Keratinocyte (primary cell): ENCODE measurements at places on chromosomes 5 and 9. TPM values are rescaled to one million over a fixed set of nuclear protein-coding genes. Genes with fewer than 3 reads are reported as not detected.

PTGDS gene
- polyA plus RNA-seq, result not detected in 3 replicates

GPX8 gene
- 20.3 to 40.1 TPM (median 28.9 TPM) in 3 replicates for polyA plus RNA-seq

GKAP1 gene
- polyA plus RNA-seq, result 0.08 to 0.62 TPM (median 0.18 TPM) in 3 replicates

GABRB2 gene
- not detected in 3 replicates for polyA plus RNA-seq

TXNDC8 gene
- polyA plus RNA-seq, result not detected in 3 replicates

GRCh38 chr9:136122425-136123383 is 4.0 kb upstream of the TMEM250 start:
- DNase-seq, result no peak
- H3K27ac ChIP-seq, result no peak overlapping the region
- H3K4me3 ChIP-seq, result no peak overlapping the region

- H3K4me3 ChIP-seq, result no peak overlapping the region
- no peaks in the 10 kb centered on the region for H3K36me3 ChIP-seq
- H3K4me1 ChIP-seq, result no peaks in the 10 kb centered on the region
- no peak overlapping the region for H3K27ac ChIP-seq
These were observed 75.1 kb upstream of the FER start for GRCh38 chr5:108672639-108673038.

DNA sequence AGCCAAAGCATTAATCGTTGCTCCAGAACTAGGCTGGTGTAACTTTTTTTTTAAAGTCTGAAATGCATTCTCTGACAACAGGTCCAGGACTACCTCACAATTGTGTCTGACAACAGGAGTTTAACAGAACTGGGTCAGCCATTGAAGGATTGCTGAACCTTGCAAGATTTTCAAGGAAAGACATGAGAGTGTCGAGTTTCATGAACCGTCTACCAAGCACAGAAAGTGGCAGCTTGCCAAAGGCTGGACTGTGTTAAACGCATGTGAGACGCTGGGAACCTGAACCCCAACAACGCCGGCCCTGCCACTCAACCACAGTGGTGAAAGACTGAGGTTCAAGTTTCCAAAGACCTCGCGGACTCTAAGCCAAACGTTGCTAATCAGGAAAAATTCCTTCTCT is 79.1 kb downstream of the LHFPL2 start:
- H3K27me3 ChIP-seq, result no peaks in the 10 kb centered on the region
- no peak for DNase-seq
- H3K27ac ChIP-seq, result no peak overlapping the region
- peaks cover 4% of the 10 kb centered on the region for H3K4me1 ChIP-seq
- no peaks in the 10 kb centered on the region for H3K36me3 ChIP-seq

GRCh38 chr5:78203815-78204214 is 90.7 kb downstream of the AP3B1 start:
- H3K27me3 ChIP-seq, result no peaks in the 10 kb centered on the region
- no peaks in the 10 kb centered on the region for H3K4me1 ChIP-seq
- DNase-seq, result no peak
- no peak overlapping the region for H3K4me3 ChIP-seq
